ENCODE measurements at places on chromosomes 1 and 21.

- no peak for DNase-seq
These were observed 31.8 kb downstream of the UBE2U start for GRCh38 chr1:64235181-64235580.

- peak; percentile 36 for DNase-seq
These were observed 503.5 kb upstream of the PKN2 start for GRCh38 chr1:88180449-88181108.

GRCh38 chr1:89608319-89608983 is 24.5 kb upstream of the LRRC8C start:
- DNase-seq, result peak; percentile 78

GRCh38 chr1:6984536-6984935 is 199.3 kb downstream of the CAMTA1 start:
- no peak for DNase-seq

GRCh38 chr1:85663382-85663781 is 44.9 kb downstream of the ZNHIT6 start:
- DNase-seq, result no peak

DNA sequence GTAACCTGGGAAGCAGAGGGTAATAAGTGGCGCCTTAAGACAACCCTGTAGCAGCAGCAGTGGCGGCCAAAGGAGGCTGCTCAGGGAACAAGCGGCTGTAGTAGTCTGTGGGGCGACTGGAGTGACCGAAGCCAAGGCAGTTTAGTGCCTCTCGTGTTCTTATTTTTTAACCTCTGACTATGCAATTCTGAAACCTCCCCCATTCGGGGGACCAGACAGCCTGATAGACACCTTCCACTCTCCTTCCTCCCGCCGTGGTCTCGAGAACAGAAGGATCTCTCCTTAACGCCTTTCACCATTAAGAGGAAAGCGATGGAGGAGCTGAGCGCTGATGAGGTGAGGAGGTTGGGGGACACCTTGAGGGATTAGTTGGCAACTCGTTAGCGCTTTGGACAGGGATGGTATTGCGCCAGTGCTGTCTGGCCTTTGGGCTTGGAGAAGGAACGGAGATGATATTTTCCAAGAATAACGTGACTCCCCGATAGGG is 644 bp downstream of the UBE4B start:
- DNase-seq, result no peak

GRCh38 chr1:117364240-117364639 is 3.0 kb upstream of the MAN1A2 start:
- DNase-seq, result no peak

GRCh38 chr1:236051242-236051791 is 13.6 kb downstream of the NID1 start:
- DNase-seq, result no peak

- DNase-seq, result no peak
These were observed 6.4 kb downstream of the C1orf116 start for GRCh38 chr1:207026104-207026534.

- DNase-seq, result no peak
These were observed 159.5 kb downstream of the LTN1 start for GRCh38 chr21:28833182-28833581.

DNA sequence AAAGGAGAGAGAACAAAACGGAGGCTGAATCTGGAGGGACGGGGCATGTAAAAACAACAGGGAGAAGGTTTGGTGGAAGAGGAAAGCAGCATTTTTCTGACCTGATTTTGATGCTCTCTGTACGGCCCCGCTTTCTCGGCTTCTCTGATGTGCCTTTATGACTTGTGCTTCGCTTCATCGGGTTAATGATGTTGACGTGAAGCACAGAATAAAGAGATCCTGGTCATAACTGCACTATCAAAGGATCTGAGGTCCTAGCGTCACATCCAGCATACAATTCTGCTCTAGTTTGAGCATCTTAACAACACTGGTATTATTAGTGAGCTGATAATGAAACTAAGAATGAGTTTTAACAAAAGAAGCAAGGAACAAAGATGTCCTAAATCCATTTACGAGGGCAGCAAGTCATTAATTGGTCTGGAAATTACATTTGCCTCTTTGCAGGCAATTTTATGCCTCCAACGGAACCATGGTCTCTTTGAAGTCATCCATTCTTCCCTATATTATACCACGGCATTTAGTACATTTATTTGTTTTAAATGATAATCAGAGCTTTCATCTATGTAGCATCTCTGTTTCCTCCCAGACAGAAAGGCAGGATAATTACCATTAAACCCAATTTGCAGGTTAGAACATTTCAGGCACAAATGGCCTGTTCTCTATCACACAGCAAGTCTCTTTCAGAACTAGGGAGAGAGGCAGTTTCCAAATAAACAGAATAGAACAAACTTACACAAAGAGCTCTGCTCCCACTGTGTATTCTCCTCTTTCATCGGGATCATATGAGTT is 45.3 kb upstream of the B3GALNT2 start:
- DNase-seq, result no peak

DNA sequence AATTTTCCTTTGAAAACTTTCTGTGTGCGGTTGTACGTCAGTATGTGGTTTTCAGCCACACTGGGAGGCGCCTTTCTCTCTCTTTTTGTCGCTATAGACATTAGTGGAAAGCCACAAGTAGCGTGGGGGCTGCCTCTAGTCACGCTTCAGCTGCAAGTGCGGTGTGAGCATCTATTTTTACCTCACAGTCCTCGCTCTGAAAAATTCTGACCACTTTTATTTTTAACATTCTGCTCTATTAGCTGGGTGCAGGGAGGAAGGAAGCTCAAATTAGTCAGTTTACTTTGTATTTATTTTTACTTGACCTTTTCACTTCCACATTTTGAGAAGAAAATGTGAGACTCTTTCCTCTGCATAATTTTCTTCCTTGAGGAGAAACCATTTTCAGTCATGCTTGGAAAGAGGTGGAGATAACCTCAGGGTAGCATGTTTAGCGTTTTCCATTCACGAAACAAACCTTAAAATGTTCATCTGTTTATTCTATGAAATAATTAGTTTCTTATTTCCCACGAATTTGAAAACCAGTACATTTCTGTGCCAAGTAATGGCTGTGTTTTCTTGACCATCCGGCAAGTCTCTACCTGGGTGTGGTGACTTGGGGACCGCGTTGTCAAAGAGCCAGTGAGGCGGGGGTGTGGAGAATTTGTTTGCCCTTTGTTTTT is 35.6 kb downstream of the ADARB1 start:
- DNase-seq, result peak; percentile 12

DNA sequence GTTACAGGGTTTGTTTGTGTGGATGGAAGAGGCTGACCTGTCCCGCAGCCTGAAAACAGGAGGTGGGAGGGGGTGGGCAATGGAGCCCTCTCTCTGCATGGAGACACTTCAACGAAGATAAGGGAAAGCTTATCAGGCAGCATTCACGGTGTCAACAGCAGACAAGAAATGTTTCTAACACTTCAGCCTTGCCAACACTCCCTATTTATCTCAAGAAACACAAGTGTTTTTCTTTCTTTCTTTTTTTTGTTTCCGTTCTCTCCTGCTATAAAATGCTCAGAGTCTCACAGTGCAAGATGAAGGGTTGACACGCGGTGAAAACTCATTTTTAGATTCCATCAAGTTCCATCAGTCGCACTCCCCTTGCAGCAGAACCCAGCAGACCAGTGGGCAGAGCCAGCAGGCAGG is 594.4 kb downstream of the MATN1 start:
- DNase-seq, result no peak

GRCh38 chr1:204920967-204921366 is 50.3 kb downstream of the NFASC start:
- DNase-seq, result no peak

- DNase-seq, result peak; percentile 36
These were observed at the start of gene ZNF496 for GRCh38 chr1:247331525-247332214. Gene ZNF496, minus strand, starts transcription at chr1:247331867. Its CDS starts 2,289 bp downstream, at chr1:247329578.

- no peak for DNase-seq
These were observed 49.3 kb downstream of the GADD45A start for GRCh38 chr1:67734323-67734690.

- DNase-seq, result no peak
These were observed 363.0 kb upstream of the DUSP10 start for GRCh38 chr1:222104694-222105392.

DNA sequence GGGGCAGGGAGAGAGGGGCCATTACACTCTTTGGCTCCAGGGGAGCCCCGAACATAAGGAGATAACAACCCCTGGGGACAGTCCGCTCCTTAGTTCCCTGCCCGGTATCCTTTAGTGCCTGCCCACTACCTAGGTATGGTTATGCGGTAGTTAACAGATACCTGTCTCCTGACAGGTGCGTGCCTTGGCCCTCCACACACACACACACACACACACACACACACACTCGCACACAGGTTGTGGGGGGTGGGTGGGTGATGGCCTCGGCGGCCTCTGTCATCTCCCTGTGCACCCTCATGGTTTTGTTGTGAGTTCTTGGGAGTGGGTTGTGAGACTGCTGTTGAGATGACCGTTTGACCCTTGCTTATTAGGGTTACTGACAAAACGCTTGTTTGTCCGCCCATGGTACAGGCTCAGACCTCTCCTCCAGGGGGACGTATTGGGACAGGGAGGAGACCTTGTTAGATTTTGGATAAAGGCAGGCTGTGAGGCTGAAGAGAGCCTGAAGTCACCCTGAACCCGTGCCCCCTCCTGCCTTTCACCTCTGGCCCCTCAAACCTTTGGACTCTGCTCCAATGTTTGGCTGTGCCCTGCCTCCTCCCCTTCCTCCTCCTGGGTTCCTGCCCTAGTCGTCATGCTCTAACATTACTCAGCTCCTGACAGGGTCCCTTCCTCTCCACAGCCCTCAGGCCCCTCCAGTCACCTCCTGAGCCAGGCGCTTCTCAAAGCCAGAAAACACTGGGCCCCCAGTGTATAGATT is 979 bp downstream of the RASSF5 start:
- DNase-seq, result no peak

GRCh38 chr1:46248122-46248920 is 758 bp downstream of the RAD54L start:
- no peak for DNase-seq

GRCh38 chr1:210081494-210081893 is 143.5 kb downstream of the SYT14 start:
- no peak for DNase-seq

- DNase-seq, result no peak
These were observed 44.9 kb downstream of the CAPN9 start for GRCh38 chr1:230791986-230792564.

GRCh38 chr1:236836157-236836556 is 41.1 kb downstream of the MTR start:
- DNase-seq, result no peak

DNA sequence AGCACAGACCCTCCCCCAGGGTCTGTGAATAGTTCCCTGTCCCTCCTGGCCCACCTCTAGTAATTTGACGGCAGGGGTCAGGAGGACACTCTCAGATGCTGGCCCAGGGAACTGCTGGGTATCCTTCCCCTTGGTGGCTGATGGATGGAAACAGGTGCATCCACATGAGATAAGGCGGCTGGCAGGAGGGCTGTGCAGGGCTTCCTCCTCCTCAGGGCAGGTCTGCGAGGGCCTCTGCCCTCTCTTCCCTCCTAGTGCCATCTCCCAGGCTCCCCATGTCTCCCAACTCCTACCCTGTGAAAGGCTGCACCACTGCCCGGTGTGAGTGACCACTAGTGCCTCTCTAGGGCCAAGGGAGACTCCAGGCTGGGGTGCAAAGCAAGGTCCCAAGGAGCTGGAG is 123.9 kb downstream of the GLIS1 start:
- DNase-seq, result no peak

- no peak for DNase-seq
These were observed 342.1 kb upstream of the C1orf87 start for GRCh38 chr1:60415696-60416095.

- no peak for DNase-seq
These were observed 87.3 kb downstream of the TBX15 start for GRCh38 chr1:118900643-118901440.

GRCh38 chr1:150836129-150836773 is 28.2 kb upstream of the CTSK start:
- no peak for DNase-seq

DNA sequence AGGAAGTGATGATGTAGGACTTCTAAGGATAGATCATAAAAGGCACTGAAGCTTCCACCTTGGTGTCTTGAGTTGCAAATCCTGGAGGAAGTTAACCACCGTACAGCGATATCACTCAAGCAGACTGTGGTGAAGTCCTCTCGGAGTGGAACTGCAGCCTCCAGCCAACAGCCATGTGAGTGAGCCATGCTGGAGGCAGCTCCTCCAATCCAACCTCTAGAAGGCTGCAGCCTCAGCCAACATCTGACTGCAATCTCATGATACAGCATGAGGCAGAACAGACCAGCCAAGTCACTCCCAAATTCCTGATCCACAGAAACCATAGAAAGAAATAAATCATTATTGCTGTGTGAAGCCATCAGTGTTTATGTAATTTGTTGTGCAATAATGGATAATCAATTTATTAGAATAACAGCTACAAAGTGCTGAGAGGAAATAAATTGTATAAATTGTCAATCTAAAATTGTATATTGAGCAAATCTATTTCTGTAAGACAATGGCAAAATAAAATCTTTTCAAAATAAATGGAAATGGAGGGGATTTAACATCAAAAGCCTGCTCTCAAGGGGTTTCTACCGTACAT is 65.0 kb downstream of the PRSS38 start:
- DNase-seq, result no peak

DNA sequence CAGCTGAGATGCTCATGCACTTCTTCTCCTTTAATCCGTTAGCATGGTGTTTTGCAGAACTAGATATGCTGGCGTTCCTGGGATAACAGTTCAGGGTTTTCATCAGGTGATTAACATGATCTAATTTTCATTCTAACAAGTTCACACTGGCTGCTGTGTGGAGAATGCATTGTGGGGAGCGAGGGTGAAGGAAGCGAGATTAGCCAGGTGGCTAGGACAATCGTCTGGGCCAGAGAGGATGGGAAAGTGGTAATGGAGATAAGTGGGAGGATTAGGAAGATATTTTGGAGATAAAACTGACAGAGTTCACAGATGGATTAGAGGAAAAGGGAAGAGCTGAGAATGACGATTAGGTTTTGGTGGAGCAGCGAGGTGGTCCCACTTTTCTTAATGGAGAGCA is 138.1 kb upstream of the MAGI3 start:
- DNase-seq, result no peak

- DNase-seq, result no peak
These were observed 3.0 kb upstream of the IPP start for GRCh38 chr1:45753248-45754037.

DNA sequence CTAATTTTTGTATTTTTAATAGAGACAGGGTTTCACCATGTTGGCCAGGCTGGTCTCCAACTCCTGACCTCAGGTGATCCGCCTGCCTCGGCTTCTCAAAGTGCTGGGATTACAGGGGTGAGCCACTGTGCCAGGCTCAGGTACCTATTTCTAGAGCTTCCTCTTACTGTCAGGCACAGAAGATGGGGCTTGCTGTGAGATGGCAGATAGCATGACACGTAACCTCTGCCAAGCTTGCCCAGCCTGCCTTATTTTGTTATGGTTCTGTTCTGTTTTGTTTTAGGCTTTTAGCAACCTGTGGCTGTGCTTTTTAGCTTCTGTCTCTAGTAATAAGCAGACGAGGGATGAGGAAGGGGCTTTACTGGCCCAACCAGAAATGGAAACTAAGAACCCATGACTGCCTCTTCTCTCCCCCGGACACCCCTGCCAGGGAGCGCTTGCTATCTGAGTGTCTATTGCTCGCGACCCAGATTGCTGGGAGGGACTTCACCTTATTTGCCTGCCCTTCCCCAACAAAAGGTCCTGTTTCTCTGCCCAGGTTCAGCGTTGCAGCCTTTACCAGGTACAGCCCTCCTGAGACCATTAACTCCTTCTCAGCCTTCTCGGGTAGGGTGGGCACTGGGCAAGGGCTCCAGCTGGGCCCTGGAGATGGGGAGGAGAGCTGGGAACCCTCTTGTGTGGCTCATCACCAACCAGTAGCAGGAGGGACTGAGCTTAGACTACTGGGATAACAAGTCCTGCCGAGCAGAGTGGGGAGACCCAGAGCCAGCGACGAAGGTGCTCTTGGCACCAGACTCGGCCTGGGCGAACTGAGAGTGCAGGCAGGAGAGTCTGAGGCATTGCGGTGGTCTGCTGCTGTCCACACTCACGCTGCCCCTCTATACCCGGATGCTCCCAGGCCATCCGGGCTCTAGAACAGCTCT is 13.5 kb upstream of the LGR6 start:
- no peak for DNase-seq
